Hematopoietic multipotent progenitor cell treated with erythropoietin and hydrocortisone succinate and interleukin-3 and kit ligand, for 4 days (in vitro differentiated cells): ENCODE measurements at places on chromosomes 5 and 9.

- DNase-seq: peak; percentile 64
These were observed 53.7 kb downstream of the ZNF462 start for GRCh38 chr9:106916466-106917235.

DNA sequence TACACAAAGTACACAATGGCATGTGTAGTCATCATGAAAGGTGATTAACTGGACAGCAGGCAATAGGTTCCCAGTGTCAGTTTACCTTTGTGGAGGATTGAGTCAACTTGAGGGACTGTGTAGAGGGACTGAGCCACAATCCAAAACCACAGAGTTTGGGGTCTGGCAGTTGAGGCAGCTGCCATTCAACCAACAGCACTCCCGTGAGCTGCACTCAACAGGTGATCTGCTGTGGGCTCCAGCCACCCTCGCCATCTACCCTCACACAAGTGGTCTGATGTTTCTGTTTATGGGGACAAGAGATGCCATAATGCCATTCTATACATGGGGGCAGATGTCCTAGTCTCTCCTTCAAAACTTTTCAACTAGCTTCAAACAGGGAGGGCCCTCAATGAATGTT lies 2.9 kb upstream of the DELE1 start:
- no peak for DNase-seq

DNA sequence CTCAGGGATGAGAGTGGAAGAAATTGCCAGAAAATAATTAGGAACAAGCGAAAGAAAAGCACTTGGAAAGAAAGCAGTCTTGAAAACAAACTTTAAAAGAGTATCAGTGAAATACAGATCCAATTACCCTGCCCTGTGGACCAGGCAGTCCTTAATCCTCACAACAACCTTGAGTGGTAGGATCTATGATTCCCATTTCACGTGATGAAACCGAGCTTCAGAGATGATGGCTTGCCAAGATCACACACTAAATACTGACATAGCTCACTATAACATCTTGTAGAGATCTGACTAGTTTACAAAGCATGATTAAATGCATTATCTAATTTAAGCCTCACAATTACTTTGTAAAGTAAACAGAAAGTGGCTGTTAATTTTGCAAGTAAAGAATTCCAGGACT lies 55.5 kb upstream of the ABCA1 start:
- DNase-seq: no peak

- DNase-seq: no peak
These were observed 76.8 kb downstream of the TMEM167A start for GRCh38 chr5:83000428-83000827.

GRCh38 chr5:80070338-80071056 lies 35.3 kb downstream of the THBS4 start:
- no peak for DNase-seq

- DNase-seq: no peak
These were observed at the start of gene PDLIM4 for GRCh38 chr5:132257131-132258101. TSS of gene PDLIM4 (plus strand) at chr5:132257696. CDS start at chr5:132257735, 39 bp downstream.

DNA sequence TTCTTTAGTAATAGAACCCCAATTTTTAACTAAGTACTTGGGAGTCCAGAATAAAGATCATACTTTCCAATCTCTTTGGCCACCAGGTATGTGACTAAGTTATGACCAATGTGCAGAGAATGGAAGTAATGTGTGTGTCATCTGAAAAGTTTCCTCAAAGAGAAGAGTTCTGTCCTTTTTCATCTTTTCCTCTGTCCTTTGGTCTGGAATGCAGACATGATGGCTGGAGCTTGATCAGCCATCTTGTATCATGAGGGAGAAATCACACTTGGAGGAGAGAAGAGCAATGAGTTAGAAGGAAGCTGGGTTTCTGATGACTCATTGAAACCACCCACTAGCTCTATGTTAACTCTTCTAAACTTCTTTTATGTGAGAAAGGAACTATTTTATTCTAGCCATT lies 5.5 kb upstream of the CPEB4 start:
- no peak for DNase-seq

- peak; percentile 38 for DNase-seq
These were observed 160.4 kb upstream of the PHYKPL start for GRCh38 chr5:178392931-178393394.

DNA sequence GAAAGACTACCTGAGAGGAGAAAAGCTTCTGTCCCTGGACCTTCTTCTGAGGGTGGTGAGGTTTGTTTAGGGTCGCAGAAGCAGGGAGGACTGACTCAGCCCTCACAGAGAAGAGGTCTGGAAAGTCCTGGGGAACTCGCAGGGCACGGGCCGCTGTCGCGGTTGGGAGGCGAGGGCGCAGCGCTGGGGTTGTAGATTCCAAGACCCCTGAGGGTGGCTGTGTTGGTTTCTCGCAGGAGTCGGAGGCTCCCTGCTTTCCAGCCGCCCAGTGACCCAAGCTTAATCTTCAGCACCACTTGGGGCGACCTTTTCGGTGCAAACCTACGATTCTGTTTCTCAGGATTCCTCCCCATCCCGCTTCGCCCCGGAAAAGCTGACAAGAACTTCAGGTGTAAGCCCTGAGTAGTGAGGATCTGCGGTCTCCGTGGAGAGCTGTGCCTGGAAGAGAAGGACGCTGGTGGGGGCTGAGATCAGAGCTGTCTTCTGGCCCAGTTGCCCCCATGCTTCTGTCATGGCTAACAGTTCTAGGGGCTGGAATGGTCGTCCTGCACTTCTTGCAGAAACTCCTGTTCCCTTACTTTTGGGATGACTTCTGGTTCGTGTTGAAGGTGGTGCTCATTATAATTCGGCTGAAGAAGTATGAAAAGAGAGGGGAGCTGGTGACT lies 482 bp downstream of the SLC27A6 start:
- no peak for DNase-seq

DNA sequence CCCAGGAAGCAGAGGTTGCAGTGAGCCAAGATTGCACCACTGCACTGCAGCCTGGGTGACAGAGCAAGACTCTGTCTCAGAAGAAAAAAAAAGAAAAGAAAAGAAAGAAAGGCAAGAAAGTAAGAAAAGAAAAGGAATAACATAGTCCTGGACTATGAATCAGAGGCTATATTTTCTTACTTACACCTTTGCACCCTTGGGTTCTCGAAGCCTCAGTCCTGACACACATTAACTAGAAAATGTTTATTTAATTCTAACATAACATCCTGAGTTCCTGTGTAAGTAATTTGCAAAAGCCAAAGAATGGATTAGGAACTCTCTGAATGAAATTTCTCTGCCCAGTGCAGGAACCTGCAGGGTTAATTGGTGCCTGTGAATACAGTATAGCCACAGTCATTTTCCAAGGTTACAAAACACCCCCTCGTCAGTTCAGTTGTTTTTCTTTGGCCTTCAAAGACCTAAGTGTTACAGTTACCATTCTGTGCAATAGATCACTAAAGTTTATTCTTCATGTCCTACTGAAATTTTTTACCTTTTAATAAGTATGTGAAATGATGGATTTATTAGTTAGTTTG lies 147.6 kb downstream of the SV2C start:
- DNase-seq: no peak
